Stimulated activated CD8-positive, alpha-beta memory T cell treated with anti-CD3 and anti-CD28 coated beads, Interleukin-15, amount 100 ng/mL, for 48 hours (primary cell): ENCODE measurements at places on chromosomes 12 and 14.

DNA sequence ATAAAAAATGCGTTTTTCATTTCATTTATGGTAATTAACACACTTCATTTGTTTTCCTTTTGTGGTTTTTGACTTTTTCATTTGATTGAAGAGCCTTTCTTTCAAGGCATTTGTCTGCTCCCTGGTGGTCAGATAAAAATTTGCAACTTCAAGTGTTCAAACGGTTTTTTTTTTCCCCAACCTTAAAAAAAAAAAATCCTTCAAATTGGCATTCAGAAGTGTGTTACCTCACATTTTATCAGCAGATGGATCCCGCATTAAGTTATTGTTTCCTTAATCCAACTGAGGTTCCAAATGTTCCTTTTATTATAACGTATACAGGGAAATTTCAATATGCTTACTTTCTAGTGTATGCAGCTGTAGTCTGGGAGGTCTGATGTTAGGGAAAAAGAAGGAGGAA lies 47.2 kb downstream of the MYF5 start:
- no peak for DNase-seq

DNA sequence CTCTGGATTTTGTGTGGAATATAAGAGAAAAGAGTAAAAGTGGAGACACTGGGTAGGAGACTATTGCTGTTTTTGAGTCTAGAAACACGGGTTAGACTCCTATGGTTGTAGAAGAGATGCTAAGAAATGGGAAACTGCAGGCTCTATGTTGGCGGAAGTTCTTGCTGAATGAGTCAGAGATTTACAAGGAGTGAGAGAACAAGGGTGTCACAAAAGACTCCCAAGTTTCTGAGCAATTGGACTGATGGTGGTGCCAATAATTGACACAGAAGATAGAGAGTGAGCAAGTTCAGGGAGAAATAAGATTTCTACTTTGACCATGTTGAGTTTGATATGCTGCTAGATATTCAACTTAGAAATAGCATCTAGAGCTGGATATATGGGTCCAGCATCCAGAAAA lies 2.6 kb upstream of the PRKD1 start:
- DNase-seq: no peak

- no peak for DNase-seq
Observed at GRCh38 chr14:20802341-20803084, at the start of gene RNASE1. TSS of gene RNASE1 (minus strand) at chr14:20802844. CDS start at chr14:20802068, 776 bp downstream.

DNA sequence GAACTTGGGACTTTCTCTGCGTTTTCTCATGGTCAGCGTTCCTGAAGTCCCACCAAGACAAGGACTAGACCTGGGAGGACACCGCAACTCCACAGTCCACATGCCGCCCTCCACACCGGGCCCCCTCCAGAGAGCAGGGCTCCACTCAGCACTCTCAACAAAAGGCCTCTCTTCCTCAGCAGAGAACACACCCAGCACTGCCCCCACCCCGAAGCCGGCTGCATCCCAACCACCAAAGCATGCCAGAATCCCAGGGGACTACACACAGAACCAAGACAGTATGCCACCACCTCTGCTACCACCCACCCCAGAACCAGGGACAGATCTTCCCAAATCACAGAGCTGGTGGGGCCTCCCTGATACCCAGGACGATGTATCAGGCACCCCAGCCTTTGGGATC lies 88.3 kb downstream of the BCL11B start:
- no peak for DNase-seq

DNA sequence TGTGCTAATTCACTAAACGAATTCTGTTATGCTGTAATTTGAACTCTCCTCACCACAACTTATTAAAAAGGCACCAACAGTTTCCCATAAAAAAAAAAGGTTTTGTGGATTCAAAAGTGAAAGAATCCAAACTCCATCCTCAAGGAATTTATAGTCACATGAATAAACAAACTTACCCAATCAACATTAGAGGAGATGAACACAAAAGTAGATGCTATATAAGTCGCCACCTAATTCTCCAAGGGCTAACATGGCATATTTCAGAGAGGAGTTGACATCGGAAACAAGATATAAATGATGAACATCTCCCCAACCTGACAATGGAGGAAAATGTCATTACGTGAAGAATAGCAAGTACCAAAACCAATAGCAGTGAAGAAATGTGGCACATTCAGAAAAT lies 265.5 kb upstream of the PRKD1 start:
- no peak for DNase-seq

- DNase-seq: no peak
Observed at GRCh38 chr12:122491991-122492390, 8.7 kb downstream of the ZCCHC8 start.

GRCh38 chr12:108117163-108117849 lies 11.8 kb upstream of the WSCD2 start:
- DNase-seq: no peak

DNA sequence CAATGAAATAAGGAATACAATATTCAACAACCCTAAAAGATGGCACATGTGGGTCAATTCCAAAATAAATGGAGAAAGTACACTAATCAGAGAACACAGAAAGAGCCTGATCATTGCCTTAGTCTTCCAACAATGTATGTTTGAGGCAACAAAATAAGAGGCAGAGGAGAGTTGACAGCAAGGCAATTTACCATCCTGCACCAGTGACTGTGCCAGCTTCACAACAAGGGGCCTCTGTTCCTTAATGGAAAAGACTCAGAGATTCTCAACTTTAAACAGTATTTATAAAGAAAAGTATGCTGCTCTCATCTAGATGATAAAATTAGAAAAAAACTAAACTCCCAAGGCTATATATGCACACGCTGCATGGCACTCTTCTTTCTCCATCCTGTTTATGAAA lies 25.9 kb downstream of the EPS8 start:
- no peak for DNase-seq

DNA sequence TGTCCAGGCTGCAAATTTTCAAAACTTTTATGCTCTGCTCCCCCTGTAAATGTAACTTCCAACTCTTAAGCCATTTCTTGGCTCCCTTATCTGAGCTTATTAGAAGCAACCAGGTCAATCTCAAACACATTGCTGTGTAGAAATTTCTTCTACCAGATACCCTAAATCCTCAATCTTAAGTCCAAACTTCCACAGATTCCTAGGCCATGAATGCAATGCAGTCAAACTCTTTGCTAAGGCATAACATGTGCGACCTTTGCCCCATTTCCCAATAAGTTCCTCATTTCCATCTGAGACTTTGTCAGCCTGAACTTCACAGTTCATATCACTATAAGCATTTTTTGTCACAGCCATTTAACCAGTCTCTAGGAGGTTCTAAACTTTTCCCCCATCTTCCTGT lies 64.5 kb downstream of the TMTC3 start:
- DNase-seq: no peak

- DNase-seq: no peak
Observed at GRCh38 chr14:105154476-105154871, 14.1 kb downstream of the JAG2 start.

DNA sequence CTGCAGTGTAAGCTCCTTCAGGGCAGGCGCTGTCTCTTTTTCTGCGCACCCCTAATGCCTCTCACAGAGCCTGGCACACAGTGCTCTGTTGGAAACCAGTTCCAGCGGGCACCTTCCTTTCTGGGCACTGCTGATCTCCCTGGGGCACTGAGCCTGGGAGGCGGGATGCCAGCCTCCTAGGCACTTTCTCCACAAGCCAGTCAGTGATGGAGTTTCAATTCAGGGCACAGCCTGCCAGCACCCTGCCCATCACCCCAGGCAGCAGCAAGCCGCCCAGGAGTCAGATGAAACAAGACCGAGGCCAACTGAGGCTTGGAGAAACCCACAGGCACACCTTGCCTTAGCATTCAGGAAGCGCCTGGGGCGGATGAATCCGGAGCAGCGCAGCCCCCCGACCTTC lies 5.7 kb upstream of the CTDSP2 start:
- DNase-seq: no peak

- DNase-seq: no peak
Observed at GRCh38 chr12:124995200-124995961, 1.9 kb downstream of the BRI3BP start.

- DNase-seq: no peak
Observed at GRCh38 chr12:18168016-18168415, 78.0 kb upstream of the RERGL start.
